ENCODE measurements at places on chromosomes 6 and 20.

GRCh38 chr20:59320426-59320825 is 20.0 kb downstream of the EDN3 start:
- no peak for DNase-seq

- DNase-seq, result no peak
Observed at GRCh38 chr6:92930171-92930570, 489.2 kb downstream of the EPHA7 start.

DNA sequence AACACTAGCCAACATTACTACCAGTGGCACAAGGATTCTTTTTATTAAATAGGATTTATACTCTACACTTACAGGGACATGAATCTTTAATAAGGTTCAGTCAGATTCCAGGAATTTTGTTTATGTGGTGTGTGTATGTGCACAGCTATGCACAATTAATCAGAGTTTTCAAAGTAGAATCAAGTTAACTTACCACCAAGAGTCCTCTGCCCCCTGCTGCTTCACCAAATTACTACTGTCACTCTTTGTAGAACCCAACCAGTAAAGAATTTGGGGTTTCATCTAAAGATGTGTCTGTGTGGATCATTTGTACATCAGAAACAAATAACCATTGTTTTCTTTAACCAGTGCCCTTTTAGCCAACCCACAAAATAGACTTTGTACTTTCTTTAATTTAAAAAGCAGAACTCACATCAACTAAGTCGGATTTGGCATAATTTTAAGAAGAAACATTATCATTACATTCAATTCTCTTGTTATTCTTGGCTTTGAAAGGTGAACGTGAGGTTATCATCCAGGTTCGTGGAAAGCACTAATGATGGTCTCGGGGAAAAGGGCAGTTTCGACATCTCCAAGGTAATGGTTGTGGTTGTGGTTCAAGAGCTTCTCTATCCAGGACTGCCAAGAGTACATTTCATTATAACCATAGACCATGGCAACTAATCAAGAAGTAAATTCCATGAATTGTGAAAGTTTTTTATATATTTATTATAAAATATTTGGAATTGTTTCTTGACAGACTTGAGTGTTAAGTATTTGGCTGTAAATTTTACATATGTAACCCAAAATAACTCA is 514.3 kb upstream of the ID4 start:
- no peak for DNase-seq

- DNase-seq, result no peak
Observed at GRCh38 chr20:36261389-36262105, 25.3 kb downstream of the AAR2 start.

GRCh38 chr6:118735320-118735719 is 83.9 kb upstream of the CEP85L start:
- no peak for DNase-seq

DNA sequence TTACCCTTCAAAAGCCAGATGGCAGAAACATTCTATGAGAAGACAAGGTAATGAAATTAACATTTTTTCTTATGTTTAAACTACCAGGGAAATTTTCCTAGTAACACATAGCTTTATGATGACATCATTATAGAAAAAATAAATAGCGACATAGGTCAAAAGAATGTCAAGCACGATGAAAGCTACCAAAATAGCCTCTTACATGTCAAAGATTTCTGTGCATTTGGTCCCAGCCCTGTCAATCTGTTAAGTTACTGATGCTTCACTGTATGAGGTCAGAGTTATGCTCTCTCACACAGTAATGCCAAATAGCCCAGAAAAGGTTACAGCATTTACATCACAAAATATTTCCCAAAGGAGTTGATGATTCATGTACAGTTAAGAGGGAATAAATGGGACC is 199.8 kb upstream of the DEFB112 start:
- DNase-seq, result no peak

- peak; percentile 99 for DNase-seq
Observed at GRCh38 chr6:111259089-111259831, 172.0 kb downstream of the SLC16A10 start.

DNA sequence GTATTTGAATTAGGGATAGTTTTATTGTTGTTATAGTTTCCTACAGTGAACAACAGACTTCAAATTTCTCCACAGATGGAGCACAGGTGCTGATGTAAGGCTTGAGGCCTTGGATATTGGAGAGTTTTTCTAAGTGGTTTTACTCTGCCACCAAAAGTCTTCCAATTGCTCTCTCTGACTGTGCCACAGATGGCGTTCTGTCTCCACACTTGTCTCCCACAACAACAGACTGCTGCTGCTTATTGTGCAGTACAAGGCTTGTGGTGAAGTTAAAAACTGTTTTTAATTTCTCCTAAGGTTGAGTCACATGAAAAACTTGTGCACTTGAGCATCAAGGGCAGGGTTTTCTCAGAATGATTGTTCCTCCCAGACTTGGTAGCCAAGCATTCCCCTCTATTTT is 460.9 kb upstream of the KHDRBS2 start:
- no peak for DNase-seq

- DNase-seq, result no peak
Observed at GRCh38 chr20:61605283-61605682, 353.2 kb downstream of the CDH4 start.

DNA sequence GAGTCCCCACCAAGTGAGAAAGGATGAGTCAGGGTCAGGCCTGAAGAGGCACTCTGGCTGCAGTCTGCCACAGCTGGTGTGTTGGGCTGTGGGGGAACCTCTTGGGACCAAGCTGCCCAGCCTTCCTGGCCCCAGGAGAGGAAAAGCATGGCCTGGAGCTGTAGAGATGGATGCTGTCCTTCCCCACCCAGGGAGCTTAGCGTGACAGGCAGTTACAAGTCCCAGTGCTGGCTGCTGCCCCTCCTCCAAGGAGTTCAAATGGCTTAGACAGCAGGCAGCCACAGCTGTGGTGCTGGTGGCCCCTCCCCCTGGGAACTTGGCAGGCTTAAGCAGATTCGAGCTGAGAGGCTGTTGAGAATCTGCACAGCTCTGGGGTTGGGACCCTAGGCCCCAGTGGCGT is 253.2 kb downstream of the PLCB1 start:
- DNase-seq, result no peak

All from activated CD4-positive, alpha-beta memory T cell treated with anti-CD3 and anti-CD28 coated beads, Interleukin-2, amount 10 ng/mL, durations not matched to agents 7 days and 5 days (primary cell).